Ovary (tissue), 10 donors: ENCODE measurements at places on chromosomes 1 and 21. TPM values are rescaled to one million over a fixed set of nuclear protein-coding genes. Genes with fewer than 3 reads are reported as not detected.

DNA sequence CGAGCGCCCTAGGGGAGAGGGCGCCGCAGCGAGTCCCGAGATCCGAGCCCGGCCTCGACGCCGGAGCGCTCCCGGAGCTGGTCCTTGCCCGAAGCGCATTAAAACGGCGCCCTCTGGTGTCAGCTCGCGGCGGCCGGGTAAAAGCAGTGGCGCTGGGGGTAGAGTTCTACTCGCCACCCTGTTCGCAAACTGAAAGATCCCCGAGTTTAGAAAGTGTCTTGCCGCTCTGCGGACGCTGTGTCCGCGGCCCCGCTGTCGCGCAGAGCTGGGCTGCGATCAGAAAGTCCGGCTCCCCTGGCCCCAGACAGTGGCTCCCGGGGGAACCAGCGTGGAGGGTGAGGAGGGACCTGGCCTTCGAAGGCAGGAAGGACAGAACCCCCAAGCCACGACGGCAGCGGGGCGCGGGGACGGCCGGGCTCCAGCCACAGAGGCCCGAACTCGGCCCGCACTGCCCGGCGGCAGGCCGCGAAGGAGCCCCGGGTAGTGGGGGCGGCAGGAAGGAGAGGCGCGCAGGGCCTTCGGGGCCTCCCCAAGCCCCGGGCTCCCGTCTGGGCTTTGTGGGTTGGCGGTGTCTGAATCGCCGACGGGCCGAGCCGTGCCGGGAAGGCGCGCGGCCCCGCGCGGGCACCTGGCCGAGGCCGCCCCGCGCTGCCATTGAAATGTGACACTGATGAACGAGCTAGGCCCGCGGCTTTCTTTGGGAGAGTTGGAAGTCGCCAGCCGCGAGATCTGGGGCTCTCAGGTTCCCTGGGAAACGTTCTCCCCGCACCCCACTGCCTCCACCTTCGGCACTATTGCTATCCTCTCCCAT, 39.1 kb upstream of the NFIA start:
- peak; percentile 84 for DNase-seq

GRCh38 chr1:21048462-21048861, 128.2 kb downstream of the EIF4G3 start:
- no peak for DNase-seq

The INPP5B gene
- 33.5 TPM for total RNA-seq

The YY1AP1 gene
- 106 TPM for total RNA-seq

The PRDM16 gene
- total RNA-seq: 3.9 TPM

- no peak for DNase-seq
Observed at GRCh38 chr21:28541371-28542112, 451.1 kb downstream of the LTN1 start.

DNA sequence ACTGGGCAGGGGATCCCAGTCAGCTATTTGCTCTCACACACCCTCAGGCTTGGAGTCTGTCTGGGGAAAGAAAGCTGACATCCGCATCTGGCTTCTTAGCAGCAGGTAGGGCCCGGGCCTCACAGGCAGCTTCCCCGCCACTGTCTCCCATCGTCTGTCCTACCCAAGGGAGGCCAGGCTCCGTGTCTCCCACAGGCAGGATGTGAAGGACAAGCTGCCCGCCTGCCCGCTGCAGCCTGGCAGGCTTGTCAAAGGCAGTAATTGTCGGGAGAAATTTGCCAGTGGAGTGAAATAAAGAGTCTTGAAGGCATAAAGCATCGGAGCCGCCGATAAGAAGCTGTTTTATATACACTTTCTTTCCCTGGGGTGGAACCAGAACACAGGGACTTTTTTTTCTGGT, 44.0 kb upstream of the DISP3 start:
- DNase-seq: no peak

The FCMR gene
- total RNA-seq: 2.4 TPM

The PRAMEF14 gene
- not detected for total RNA-seq

- DNase-seq: no peak
Observed at GRCh38 chr1:164625004-164625617, 66.1 kb downstream of the PBX1 start.

The FCRL2 gene
- total RNA-seq: not detected

- DNase-seq: no peak
Observed at GRCh38 chr1:43292216-43292615, 6.8 kb upstream of the C1orf210 start.

- no peak for DNase-seq
Observed at GRCh38 chr1:232174306-232174705, 455.6 kb downstream of the SIPA1L2 start.

DNA sequence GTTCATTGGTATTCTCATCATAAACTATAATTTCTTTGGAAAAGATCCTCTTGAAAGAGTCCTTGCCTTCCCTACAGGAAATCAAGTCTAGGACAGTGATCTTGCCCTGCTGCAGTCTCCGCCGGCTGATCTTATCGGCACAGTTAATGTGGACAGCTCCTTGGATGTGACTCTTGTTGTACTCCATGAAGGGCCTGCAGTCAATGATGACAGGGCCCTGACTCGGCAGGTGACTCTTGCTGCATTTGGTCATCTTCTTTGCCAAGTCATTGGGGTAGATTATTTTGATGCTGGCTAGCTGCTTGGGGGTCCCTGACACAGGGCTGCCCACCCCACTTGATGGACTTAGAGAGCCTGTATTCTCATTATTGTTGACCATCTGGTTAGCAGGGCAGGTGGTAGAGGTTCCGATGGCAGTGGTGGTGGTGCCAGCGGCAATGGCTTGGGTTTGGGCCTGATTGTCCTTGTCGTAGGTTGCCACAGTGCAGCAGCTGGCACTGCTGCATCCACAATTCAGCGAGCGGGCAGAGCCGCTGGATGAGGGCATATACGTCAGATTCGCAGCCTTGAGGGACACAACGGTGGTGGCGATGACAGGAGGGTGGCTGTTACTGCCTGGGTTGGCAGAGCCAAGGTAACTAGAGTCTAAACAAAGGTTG, 2.7 kb downstream of the DUSP10 start:
- no peak for DNase-seq

GRCh38 chr1:245434280-245434679, 279.5 kb downstream of the KIF26B start:
- no peak for DNase-seq

GRCh38 chr1:41918450-41919043, at the start of gene HIVEP3:
HIVEP3 (minus strand) TSS chr1:41918922.
- DNase-seq: peak; percentile 11

The PHGDH gene
- total RNA-seq: 34.1 TPM

DNA sequence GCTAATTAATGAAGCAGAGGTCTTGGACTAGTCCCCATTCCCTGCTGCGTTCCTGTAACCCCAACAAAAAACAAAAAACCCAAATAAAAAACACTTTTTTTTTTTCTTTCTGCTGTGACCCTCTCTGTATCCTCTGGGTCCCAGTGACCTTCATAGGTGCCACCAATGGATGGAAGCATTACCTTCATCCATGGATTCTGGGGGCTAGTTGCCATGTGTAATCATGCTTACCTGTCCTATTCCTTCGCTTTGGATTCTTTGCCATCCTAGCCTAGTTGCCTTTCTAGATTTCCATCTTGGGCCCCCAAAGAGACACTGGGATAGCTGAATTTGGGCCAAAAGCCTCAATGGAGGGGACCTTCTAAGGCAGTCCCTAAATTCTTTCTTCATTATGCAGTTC, 1208.7 kb downstream of the BRINP3 start:
- DNase-seq: no peak

The TRIM33 gene
- total RNA-seq: 32.9 TPM

GRCh38 chr1:116323491-116323890, 49.6 kb upstream of the ATP1A1 start:
- DNase-seq: no peak

GRCh38 chr1:38059635-38060250, 13.2 kb upstream of the POU3F1 start:
- DNase-seq: no peak

The CASQ2 gene
- 1.7 TPM for total RNA-seq

The CFHR4 gene
- not detected for total RNA-seq

GRCh38 chr1:26771643-26772321, 16.0 kb upstream of the PIGV start:
- peak; percentile 70 for DNase-seq

The PPIAL4G gene
- total RNA-seq: not detected

- DNase-seq: no peak
Observed at GRCh38 chr1:67882196-67882958, 49.1 kb upstream of the GNG12 start.

GRCh38 chr1:171480035-171480434, 5.3 kb upstream of the PRRC2C start:
- DNase-seq: no peak

The SH2D2A gene
- total RNA-seq: 0.43 TPM

The PTGER3 gene
- 0.97 TPM for total RNA-seq

DNA sequence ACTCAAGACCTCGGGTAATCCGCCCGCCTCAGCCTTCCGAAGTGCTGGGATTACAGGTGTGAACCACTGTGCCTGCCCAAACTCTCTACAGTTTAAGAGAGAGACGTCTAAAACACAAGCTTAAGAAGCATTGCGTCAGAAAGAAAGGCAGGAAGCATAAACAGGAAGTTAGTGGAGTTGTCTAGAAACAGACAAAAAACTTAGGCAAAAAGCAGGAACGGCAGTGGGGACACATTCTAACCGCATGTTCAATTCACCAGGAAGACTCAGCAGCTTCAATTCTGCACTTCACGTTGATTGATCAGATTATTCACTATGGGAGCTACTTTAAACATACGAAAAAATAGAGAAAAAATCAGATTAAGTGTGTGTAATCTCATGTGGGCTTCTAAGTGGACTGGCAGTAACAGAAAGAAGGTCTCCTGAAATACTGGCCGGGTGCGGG, 7.4 kb downstream of the CFAP74 start:
- DNase-seq: no peak

DNA sequence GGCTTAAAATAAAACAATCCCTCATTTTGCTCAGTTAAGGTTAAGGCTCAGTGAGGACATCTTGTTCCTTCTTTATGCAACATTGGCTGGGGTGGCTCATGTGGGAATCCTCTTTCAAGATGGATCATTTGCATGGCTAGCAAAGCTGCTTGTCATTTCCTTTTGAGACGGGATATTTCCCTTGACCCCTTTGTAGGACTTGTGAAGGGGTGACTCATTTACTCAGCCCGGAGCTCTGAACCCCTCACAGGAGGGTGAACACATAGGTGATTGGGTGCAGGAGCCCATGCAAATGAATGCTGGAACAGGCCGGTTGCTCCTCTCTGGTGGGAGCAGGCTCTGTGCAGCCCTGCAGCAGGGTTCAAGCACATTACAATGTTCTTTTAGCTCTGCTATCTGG, 15.8 kb upstream of the C8A start:
- DNase-seq: no peak

The CFH gene
- total RNA-seq: 95.4 TPM

- DNase-seq: peak; percentile 19
Observed at GRCh38 chr1:42380586-42381279, at the start of gene RIMKLA. RIMKLA (plus strand) TSS chr1:42380792; CDS start chr1:42380935, 143 bp downstream.

The GBP3 gene
- total RNA-seq: 21.0 TPM

- peak; percentile 6 for DNase-seq
Observed at GRCh38 chr1:227896710-227897655, 50.7 kb downstream of the WNT9A start.

The KRTAP19-1 gene
- not detected for total RNA-seq

DNA sequence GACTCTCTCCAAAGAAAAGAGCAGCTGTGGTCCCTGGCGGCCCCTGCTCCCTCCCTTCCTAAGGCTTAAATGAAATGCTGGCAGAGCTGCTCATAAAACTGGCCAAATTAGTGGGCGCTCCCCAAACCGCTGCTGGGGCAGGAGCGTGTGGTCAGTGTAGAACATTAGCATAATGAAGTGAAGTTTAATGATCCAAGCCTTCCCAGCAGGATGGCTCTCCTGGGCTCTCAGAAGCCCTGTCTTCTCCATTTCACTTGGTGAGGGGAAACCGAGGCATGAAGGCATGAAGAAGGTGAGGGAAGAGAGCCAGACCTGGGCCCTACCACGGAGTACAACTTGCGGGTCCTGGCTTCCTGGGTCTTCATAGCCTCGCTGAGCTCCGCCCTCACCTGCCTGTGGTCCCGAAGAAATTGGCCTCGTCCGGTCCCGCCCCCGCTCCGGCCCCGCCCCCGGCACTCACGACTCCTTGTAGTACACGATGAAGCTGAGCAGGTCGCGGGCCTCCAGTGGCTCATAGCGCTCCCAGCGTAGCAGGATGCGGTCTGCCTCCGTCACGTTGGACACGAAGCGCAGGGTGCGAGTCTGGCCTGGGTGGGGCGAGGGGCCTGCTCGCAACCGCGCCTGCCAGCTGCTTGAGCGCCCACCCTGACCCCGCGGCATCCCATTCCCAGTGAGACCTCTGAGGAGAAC, 10.3 kb downstream of the INSRR start:
- DNase-seq: no peak

DNA sequence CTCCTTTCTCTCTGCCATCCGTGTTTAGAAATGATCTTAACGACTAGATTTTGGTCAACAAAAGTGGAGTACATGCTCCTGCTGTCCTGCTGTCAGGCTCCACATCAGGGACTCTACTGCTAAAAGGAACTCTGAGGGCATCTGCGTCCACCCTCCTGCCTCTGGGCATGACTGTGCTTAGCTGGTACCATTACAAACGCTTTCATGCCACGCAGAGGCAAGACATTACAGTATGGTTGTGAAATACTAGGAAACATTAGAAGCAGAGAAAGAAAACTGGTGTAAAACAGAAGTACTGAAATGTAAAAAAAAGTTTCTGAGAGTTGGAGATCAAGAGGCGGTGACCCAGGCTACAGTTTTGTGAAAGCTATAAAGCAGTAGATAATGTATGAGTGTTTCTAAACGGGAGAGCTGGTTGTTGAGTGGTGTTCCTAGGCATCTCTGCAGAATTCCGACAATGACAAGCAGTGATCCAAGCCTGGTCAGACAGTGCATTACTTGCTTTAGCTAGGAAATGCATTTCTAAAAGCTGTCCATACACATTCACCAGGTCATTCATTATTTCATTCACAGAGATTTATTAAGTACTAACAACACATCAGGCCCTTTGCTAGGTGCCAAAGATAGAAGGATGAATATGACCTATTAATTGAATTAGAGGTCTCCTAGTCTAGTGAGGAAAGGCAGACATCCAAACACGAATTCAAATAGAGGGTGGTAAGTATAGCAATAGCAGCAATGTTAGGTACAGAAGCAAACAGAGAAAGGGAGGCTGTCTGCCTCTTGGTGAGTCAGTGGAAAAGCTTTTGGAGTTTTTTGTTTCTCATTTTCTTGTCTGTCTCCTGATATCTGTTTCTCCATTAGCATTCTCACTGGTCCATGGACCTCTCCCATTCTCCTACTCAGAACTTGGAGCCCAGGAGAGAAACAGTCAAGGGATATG, 401.9 kb downstream of the LMO4 start:
- DNase-seq: no peak

The VAV3 gene
- 1.4 TPM for total RNA-seq

- no peak for DNase-seq
Observed at GRCh38 chr21:34299168-34299539, 64.7 kb upstream of the KCNE2 start.

DNA sequence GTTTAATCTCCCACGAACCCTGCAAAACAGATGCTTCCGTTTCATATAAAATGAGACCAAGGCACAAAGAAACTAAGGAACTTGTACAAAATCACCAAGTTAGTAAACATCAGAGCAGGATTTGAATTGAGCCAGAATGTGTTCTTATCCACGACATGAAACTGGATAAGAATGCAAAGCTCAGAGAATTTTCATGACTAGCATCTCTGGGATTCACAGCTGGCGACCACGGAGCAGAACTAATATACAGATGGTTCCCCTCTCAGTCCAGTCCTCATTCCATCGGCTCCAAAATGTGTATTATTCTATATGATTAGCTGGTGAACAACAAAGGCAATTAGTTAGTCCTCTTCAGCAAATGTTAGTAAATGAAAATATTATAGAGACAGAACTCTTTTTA, 72.3 kb upstream of the ERG start:
- DNase-seq: no peak

- DNase-seq: no peak
Observed at GRCh38 chr1:31441970-31442647, 29.1 kb downstream of the SERINC2 start.
